ENCODE measurements at places on chromosomes 11 and 22.

DNA sequence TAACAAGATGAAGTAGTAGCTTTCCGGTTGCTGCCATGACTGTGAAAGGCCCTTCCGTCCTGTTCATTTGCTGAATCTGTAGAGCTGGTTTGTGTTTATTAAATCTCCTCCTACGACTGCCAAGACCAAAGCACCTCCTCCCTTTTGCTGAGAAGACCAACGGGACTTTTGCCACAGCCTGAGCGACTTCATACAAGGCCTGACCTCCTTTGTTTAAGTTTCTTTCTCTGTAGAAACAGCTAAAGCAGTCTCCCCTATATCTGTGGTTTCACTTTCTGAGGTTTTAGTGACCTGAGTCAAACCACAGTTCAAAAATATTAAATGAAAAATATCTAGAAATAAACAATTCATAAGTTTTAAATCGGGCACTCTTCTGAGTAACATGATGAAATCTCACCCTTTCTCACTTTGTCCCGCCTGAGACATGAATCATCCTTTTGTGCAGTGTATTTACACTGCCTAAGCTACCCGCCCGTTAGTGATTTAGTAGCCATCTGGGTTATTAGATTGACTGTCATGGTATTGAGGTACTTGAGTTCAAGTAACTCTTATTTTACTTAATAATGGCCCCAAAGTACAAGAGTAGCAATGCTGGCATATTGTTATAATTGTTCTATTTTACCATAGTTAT lies 119.1 kb upstream of the LRRC4C start:
- peak; percentile 17 for DNase-seq

DNA sequence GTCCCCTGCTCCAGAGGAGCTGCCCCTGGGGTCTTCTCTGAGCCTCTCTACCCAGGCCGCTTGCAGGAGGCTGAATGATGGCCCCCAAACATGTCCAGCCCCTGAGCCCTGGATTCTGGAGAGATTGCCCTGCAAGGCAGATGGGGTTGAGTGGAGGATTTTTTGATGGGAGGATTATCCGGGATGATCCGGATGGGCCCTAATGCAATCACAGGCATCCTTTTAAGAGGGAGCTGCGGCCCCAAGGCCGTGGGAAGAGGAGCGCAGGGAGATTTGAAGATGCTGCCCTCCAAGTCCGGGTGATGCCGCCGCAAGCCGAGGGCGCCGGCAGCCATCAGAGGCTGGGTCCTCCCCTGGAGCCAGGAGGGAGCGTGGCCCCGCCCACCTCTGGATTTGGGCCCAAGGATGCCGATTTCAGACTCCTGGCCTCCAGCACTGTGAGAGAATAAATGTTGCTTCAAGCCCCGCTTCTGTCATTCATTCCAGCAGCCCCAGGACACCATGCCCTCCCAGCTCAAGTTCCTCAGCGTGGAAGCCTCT lies 66.0 kb downstream of the WNT7B start:
- DNase-seq, result no peak

GRCh38 chr11:120131941-120132644 lies 5.8 kb downstream of the TRIM29 start:
- no peak for DNase-seq

DNA sequence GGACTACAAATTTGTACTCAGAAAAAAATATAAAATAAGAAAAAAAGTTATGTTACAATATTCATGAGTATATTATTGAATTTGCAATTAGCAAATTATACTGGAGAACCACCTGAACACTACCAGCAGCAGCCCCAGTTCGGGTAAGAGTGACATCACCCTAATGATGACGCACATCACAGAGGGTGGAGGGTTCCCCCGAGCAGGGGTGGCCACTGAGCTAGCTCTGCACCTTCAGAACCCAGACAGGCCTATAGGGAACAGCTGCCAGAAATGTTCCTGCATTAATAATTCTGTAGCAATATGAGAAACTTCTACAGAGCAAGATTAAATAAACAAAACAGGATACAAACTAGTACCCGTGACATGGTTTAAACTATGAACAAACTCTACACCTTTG lies 17.5 kb upstream of the ARAP1 start:
- no peak for DNase-seq

DNA sequence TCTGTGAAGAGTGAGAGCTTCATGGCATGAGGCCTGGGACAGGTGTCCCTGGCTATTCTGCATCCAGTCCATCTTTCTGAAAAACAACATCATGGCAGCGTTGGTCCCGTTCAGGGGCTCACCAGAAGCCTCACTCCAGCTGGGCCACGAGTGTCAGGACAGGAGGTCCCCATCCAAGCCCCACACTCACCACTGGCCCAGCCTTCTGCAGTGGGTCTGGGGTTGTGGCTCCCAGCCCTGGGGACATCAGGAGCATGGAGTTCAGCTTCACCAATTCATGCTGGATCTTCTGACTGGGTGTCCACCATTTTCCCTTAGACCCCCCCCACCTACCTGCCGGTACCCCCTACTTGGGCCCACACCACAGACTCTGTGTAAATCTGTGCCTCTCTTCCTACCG lies 400.3 kb downstream of the BRD1 start:
- no peak for DNase-seq
